Activated CD4-positive, alpha-beta T cell treated with anti-CD3 and anti-CD28 coated beads, Interleukin-2, amount 50 U/mL, for 24 hours (primary cell): ENCODE measurements at places on chromosomes 6 and 20.

GRCh38 chr6:16279243-16279642 is 40.9 kb downstream of the GMPR start:
- no peak for DNase-seq

DNA sequence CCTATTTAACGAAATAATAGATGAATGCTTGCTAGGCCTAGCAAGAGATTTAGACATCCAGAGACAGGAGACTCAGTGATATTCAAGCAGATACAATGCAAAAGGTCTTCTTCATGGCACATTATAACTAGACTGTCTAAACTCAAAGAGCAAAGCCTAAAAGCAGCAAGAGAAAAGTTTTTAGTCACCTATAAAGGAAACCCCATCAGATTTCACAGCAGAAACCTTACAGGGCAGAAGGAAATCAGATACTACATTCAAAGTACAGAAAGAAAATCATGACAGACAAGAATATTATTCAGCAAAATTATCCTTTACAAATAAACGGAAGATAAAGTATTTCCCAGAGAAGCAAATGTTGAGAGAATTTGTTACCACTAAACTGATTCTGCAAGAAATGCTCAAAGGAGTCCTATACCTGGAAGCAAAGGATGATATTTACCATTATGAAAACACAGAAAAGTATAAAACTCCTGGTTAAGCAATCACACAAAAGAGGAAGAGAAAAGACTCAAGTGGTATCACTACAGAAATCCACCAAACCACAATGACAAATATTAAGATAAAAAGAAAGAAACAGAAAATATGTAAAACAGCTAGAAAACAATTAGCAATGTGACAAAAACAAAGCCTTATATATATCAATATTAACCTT is 333.7 kb downstream of the MEI4 start:
- DNase-seq, result no peak

DNA sequence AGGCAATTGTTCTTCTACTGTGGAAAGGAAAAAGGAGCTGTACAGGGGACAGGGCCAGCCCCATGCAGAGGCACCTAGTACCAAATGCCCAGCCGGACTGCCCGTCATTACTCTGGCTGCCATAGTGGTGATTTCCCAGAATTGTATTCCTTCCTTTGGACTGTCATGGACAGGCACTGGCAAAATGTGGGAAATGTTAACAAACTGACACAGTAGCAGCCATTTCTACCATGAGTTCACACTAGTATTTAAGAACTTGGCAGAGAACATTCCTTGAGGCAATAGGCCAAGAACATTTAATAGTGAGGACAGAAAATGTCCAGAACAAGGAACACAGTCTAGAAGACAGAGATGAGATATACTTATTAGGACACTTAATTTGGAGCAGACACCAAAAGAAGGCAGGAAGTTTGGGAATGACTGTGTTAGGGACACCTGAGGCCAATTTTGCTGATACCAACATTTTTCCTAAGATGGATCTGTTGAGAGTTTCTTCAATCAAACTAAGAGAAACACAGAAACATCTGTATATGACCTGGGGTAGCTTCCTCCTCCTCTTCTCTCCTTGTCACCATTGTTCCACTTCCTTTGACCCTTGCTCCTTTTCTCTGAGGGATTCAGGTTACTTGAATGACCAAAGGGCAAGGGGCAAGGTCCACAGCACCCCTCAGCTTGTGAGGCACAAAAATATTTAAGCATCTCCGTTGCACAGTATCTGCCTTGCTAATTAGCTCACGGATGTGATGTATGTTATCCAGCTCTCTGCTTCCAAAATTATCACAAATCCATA is 14.9 kb downstream of the ADTRP start:
- DNase-seq, result no peak

GRCh38 chr6:7157752-7158616 is 50.2 kb downstream of the RREB1 start:
- DNase-seq, result no peak

GRCh38 chr6:37316071-37316470 is 37.7 kb upstream of the RNF8 start:
- no peak for DNase-seq

DNA sequence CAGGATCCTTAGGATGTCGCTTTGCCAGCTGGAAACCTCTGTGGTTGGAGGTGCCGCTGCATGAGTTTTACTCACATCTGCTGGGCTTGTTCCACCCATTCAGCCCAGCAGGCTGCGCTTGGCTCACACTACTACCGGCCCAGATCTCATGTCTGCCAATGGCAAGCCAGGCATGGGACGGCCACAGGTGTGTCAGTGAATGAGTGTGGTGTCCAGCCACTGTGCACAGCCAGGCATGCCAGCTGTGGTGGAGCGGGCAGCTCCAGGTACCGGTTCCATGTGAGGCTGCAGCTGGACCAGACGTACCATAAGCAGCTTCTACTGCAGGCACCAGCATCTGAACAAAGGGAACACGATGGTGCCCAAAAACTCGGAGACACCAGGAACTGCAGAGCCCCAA is 33.1 kb upstream of the ASF1A start:
- no peak for DNase-seq

GRCh38 chr6:108564178-108564577 is 3.5 kb downstream of the FOXO3 start:
- no peak for DNase-seq

DNA sequence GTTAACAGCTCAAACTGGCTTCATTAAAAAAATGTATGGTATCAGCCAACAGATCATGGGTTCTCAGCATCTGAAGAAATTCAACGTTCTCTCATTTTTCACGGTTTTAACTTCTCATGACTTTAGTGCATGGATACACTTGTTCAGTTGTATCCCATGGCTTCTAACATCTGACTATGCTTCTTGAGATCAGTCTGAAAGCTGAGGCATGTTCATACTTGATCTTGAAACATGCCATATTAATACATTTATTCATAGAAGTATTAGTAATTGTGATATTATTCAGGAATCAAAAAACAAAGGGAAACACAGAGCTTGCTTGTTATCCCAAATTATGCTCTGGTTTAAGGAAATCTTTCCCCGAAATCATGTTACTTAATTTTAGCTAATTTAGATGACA is 649.4 kb downstream of the PRKN start:
- DNase-seq, result no peak

DNA sequence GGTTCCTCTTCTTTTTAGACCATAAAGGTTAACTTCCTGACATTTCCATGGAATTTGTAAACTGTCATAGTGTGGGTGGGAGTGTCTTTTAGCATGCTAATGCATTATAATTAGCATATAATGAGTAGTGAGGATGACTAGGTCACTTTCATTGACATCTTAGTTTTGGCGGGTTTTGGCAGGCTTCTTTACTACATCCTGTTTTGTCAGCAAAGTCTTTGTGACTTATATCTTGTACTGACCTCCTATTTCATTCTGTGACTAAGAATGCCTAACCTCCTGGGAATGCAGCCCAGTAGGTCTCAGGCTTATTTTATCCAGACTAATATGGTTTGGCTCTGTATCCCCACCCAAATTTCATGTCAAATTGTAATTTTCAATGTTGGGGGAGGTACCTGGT is 149.6 kb upstream of the SYNCRIP start:
- no peak for DNase-seq

GRCh38 chr6:13398069-13398381 is 69.7 kb upstream of the TBC1D7 start:
- DNase-seq, result no peak

GRCh38 chr6:83921315-83921714 is 61.8 kb downstream of the CYB5R4 start:
- DNase-seq, result no peak

DNA sequence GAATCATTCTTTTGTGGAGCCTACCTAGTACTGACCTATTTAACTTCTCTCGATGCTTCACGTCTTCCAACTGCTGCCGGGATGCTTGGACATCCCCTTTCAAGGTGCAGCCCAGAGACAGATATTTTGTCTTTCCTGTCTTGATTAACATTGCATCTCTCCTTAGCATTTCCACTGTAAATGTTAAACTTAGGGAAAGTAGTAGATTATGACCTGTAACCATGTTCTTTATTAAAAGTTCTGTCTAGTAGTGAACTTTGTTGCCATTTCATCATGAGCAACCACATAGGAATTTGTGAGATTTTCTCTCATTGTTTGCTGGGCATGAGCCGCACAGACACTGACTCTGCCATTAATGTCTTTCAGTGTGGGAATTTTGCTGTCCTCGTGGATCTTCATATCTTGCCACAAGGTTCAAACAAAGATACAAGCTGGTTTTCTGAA is 117.9 kb downstream of the JAG1 start:
- no peak for DNase-seq

- DNase-seq, result no peak
These were observed 41.8 kb downstream of the BMP7 start for GRCh38 chr20:57224641-57225138.

DNA sequence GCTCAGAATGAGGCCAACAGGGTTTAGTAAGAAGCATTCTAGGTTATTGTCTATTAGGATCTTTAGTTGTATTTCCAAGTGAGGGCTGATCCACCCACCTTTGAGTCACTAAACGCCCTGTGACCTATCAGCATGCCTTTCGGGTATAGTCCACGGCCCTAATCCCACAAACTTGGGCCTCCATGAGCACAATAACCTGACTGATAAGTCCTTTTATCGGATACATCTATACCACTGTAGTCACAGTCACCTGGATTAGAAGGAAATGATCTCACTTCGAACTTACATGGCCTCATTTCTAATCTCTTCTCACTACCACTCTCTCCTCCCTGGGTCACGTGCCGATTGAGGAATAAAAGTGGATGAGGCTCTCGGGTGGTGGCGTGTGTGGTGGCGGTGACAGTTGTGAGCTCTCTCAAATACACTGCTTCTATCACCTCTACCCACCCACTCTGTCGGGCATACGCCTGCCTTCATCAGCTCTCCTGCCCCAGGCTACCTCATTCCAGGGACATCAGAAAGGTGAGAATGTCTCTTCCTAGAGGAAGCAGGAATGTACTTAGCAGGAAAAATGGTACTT is 65.2 kb downstream of the TRAM2 start:
- DNase-seq, result no peak

DNA sequence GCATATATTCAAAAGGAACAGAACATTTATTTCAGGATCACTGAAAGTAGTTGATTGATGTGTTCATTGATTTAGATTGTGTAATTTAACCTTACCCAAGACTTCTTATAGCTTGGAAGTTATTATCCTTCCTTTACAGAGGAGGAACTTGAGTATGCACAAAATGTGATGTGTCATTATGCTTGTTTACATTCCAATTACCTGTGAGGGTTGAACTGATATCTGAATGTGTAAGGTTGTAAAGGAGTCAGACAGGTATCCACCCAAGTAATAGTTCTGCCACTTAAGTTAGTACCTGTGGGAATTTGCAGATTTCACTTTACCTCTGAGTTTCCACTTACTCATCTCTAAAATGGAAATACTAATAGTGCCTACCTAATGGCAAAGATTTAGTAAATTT is 668.2 kb downstream of the DOK5 start:
- no peak for DNase-seq

GRCh38 chr6:40852779-40853373 is 186.1 kb downstream of the UNC5CL start:
- no peak for DNase-seq

DNA sequence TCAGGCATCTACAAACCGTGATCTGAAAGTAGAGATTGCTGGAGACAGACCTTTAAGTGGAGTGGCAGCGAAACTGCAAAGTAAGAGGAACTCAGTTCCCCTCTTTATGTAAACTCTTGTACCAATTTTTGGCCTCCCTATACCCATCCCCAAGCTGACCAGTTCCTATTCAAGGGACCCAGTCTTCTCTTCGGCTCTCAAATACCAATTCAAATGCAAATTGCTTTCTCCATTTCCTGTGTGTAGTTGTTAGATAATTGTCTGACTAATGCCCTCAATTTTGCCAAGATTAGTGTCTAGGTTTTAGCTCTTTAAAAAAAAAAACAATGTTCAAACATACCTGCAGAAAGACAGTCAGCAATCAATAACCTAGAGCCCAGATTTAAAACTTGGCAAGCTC is 150.9 kb downstream of the EYA4 start:
- DNase-seq, result no peak

- DNase-seq, result no peak
These were observed 9.2 kb downstream of the FOXS1 start for GRCh38 chr20:31835977-31836852.

DNA sequence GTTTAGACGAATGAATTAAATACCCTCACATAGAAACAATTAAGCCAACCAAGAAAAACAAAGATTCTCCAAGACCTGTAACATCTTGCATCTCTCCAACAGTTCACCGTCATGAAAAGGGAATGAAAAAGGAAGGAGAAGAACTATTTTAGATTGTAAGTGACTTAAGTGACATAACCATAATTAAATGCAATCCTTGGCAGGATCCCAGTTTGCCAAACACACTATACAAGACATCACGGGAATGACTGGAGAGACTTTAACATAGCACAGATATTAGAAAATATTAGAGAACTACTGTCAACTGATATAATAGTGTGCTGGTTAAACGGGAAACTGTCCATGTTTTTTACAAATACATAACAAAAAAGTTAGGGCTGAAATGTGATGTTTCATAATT is 22.2 kb downstream of the EPB41L2 start:
- DNase-seq, result no peak

DNA sequence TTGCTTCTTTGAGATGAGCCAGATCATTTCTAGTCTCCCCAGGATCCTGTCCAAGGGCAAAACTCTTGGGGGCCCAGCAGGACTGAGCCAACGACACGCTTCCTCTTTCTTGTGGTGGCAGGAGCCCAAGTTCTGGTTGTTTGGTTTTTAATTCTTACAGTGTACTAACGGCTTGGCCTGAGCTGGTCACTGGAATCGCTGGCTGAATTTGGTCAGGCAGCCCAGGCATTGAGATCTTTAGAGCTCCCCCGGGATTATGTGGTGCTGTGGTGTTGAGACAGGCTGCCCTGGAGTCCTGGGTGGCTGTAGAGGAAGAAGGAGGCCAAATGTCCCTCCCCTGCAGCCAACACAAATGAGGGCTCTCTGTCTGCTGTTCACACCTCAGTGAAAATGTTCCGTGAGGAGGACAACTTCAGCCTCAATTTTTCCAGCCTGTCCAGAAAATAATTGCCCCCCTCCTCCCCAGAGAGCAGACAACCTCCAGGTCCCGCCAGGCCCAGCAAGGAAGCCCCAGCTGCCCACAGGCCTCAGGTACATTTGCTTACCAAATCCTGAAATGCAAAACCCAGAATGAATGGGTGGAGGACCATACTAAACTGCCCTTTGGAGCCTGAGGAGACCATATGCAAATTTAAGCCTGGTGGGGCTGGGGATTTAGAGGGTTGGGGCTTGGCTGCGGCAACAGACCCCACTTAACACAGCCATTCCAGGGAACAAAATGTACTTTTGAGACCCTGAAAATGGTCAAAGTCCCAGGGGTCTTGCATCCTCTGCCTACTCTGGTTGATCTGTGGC is 23.6 kb downstream of the BNIP5 start:
- DNase-seq, result no peak

DNA sequence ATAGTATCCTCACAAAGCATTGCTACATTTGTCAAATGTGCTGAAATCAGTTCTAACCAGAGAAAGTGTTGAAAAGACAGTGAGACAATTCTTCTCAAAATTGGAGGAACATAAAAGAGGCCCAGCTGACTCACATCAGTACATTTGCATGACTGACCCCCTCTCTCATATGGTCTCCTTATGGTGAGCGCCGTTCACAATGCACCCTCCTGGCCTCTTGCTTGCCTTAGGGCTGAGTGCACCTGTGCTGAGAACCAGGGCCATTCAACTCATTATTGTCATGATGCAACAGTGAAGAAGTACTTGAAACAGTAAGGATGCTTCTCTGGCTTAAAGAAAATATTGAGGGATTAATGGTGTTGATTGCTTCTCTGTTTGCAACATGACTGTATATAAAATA is 375.2 kb upstream of the AGPAT4 start:
- no peak for DNase-seq
